ENCODE measurements at places on chromosomes 2 and 18.

GRCh38 chr2:107361751-107362381 lies 464.8 kb upstream of the RGPD4 start:
- no peak for DNase-seq

DNA sequence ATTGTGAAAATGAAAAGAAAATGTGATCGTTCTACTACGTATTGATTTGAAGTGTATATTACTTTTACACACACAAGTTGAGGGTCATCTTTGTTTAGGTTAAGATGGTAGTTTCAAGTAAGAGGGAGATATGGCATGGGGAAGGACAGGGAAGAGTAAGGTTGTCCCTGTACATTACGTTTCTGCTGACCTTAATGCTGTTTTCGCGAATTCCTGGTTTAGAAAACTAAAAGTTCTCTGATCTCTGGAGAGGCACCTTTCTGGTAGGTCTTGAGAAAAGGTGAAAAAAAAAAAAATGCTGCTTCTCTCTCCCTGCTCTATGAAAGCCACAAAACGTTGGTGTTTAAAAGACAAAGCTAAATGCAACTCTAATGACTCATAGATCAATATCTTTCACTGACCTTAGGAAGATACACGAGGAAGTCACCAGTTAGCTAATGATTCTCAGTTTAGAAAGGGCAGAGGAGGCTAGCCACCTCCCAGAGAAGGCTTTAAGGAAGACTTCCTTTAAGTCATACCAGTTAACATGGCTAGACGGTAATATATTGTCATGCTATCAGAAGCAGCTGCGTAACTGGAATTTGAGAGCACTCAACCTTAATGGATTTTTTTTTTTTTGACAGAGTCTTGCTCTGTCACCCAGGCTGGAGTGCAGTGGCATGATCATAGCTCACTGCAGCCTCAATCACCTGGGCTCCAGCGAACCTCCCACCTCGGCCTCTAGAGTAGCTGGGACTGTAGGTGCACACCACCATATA lies 13.2 kb downstream of the TXNDC2 start:
- DNase-seq: no peak

GRCh38 chr2:101328474-101329007 lies 20.0 kb upstream of the RNF149 start:
- no peak for DNase-seq

DNA sequence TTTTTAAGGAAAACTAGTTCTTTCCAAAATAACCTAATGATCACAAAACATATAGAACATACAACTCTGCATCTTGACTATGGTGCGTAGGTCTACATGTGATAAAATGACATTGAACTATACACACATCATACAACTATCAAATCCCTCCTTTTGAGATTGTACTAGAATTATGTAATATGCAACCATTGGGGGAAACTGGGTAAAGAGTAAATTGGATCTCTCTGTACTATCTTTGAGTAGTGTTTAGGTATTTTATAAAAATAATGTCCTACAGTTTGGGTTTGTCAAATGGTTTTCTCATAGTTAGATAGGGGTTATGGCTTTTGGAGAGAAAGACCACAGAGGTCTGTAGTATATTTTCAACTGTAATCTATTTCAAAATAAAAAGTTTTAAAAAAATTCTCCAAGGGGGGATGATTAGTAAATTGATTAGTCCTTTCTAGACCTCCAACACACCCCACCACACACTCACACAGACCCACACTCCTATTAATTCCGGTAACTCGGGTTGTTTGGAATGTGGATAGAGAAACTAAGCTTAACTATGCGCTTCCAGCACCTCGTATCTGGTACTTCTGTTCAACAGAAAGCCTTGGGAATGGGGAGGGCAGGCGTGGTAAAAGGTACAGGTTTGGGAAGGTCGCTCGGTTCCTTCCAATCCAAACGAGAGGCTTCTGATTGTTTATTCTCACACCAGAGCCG lies 695 bp upstream of the BIRC6 start:
- no peak for DNase-seq

- no peak for DNase-seq
Observed at GRCh38 chr2:205715831-205716525, 33.7 kb downstream of the NRP2 start.

DNA sequence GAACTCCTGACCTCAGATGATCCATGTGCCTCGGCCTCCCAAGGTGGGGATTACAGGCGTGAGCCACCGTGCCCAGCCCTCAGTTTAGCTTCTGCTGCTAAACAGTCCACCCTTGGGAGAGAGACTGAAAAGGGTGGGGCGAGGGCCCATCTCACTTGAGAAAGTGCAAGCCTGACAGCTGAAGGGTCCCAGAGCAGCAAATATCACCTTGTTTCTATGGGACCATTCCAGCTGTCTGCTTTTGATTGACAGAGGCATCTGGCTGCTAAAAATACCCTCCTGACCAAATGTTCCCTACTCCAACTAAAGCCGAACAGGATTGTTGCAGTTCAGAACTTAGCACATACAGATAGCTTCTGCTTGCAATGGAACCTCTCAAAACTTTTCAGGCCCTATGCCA lies 436 bp upstream of the SMYD1 start:
- no peak for DNase-seq

DNA sequence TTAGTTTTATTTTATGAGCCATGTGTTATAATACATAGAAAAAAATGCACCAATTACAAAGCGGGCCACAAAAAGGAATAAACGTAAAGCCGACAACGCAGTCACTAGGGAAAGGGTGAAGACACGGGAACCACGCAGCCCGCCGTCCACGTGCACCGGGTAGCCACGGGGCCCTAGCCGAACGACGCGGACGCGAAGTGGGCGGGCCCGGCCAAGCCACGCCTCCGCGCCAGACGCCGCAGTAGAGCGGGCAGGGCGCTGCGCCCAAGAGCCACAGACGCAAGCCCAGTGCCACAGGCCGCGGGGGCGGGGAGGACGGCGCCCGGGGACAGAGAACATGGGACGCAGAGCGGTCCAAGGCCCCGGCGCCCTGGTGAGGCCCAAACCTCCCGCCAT lies at the start of gene DUSP28:
Gene DUSP28 (plus strand): TSS at position 274 of the 396 bp plus-strand sequence. CDS start 328 bp downstream, outside the sequence.
- DNase-seq: peak; percentile 82

- no peak for DNase-seq
Observed at GRCh38 chr2:155372969-155373368, 674.5 kb downstream of the KCNJ3 start.

DNA sequence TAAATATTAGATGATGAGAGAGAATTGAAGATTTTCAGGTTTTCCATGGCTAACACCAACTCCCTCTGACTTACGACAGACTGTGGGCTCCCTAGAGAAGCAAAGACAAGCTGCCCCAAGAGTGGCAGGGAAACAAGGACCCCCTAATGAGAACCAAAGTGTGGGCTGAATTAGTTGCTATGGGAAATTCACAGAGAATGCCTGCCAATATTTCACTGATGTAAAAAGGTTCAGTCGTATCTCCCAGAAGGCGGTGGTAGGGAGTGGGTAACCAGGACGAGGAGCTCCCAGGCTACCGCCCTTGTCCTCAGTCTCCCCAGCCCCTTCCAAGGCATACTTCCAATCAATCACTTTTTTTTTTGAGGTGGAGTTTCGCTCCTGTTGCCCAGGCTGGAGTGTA lies 113.6 kb downstream of the LAMA1 start:
- DNase-seq: no peak

- no peak for DNase-seq
Observed at GRCh38 chr2:19673213-19673791, 228.5 kb downstream of the TTC32 start.

GRCh38 chr2:42777883-42778805 lies 14.2 kb upstream of the OXER1 start:
- DNase-seq: no peak

DNA sequence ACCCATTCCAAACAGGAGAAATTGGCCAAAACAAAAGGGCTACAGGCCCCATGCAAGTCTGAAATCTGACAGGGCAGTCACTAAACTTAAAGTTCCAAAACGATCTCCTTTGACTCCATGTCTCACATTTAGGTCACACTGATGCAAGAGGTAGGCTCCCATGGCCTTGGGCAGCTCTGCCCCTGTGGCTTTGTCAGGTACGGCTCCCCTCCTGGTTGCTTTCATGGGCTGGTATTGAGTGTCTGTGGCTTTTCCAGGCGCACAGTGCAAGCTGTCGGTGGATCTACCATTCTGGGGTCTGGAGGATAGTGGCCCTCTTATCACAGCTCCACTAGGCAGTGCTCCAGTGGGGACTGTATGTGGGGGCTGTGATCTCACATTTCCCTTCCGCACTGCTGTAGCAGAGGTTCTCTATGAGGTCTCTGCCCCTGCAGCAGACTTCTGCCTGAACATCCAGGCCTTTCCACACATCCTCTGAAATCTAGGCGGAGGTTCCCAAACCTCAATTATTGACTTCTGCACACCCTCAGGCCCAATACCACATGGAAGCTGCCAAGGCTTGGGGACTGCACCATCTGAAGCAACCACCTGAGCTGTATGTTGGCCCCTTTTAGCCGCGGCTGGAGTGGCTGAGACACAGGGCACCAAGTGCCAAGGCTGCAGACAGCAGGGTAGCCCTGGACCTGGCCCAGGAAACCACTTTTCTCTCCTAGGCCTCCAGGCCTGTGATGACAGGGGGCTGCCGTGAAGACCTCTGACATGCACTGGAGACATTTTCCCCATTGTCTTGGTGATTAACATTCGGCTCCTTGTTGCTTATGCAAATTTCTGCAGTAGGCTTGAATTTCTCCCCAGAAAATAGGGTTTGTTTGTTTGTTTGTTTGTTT lies 28.7 kb downstream of the PARD6G start:
- DNase-seq: no peak

GRCh38 chr18:21997207-21998143 lies 171.9 kb upstream of the GATA6 start:
- DNase-seq: no peak

- peak; percentile 53 for DNase-seq
Observed at GRCh38 chr2:95115418-95115817, 6.2 kb downstream of the MRPS5 start.

DNA sequence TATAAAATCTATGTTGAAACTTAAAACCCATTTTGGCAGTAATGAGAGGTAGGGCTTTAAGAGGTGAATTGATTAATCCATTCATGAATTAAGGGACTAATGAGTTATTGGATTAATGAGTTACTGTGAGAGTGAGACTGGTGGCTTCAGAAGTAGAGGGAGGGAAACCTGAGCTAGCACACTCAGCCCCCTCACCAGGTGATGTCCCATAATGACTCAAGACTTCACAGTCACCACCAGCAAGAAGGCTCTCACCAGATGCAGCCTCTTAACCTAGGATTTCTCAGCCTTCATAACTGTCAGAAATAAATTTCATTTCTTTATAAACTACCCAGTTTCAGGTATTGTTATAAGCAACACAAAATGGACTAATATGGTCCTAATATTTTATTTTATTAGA lies 621.7 kb upstream of the ACVR2A start:
- no peak for DNase-seq

- no peak for DNase-seq
Observed at GRCh38 chr2:6234702-6235101, 542.5 kb downstream of the SOX11 start.
